GM23248 (cell line): ENCODE measurements at places on chromosomes 3 and 15.

DNA sequence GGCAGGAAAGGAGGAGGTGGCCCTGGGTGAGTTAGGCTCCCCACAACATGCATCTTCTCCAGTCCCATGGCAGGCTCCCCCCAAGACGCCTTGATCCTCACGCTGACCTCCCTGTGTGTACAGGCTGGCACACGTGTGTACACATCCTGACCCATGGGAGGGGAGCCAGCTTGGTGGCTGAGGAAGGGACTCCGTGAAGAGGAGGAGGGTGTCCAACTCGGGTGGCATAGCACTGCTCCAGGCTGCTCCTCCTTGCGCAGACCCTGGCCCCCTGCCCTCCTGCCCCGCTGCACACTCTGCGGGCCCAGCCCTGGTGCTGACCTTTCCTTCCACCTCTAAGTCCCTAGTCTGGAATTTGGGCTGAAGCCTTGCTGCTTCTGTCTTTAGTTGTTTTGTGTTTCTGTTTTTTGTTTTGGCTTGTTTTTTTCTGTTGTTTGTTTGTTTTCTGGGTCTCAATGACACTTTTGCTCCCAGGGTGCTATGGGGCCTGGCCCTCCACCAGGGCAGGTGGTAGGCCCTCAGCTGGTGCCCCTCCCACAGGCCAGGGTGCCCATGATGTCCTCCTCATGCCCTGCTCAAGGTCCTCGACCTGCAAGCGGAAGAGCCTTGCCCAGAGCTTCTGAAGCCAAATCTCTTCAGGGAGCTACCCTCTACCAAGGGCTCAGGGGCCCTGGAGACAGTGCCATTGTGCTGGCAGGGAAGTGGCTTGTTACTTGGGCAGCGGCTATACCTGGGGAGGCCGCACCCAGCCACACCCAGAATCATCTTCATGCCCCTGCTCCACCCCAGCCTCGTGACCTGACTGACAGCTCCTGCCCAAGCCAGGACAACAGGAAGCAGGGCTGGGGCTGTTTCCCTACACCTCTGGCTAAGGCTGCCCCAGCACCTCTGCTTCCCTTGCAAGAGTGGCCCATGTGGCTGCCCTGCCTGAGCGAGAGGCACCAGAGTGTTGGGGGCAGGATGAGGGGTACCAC, 5.1 kb downstream of the EPHB3 start:
- no peak for DNase-seq

DNA sequence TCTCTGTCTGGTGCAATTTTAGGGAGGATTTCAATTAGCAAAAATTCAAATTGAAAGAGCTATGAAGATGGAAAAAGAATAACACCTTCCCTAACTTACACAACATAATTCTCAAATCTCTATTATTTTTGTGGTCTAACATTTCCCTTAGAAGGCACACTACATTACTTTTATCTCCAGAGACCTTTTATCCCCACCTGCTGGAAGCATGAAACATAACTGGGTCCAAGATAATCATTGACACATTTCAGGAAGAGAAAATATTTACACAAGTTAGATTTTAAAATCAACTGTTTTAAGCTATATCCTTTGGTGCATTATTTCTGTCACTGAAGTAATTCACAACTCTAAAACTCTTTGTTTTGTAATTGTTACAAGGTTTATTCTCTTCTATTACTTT, 779.5 kb downstream of the ROBO1 start:
- DNase-seq, result peak; percentile 50

GRCh38 chr3:154025007-154025406, 96.2 kb upstream of the ARHGEF26 start:
- DNase-seq, result no peak

GRCh38 chr3:51673181-51673801, 2.2 kb downstream of the TEX264 start:
- no peak for DNase-seq

- DNase-seq, result peak; percentile 29
Observed at GRCh38 chr15:29910068-29910467, 87.8 kb upstream of the TJP1 start.

GRCh38 chr15:67080900-67081431, 15.6 kb downstream of the SMAD3 start:
- DNase-seq, result peak; percentile 98

DNA sequence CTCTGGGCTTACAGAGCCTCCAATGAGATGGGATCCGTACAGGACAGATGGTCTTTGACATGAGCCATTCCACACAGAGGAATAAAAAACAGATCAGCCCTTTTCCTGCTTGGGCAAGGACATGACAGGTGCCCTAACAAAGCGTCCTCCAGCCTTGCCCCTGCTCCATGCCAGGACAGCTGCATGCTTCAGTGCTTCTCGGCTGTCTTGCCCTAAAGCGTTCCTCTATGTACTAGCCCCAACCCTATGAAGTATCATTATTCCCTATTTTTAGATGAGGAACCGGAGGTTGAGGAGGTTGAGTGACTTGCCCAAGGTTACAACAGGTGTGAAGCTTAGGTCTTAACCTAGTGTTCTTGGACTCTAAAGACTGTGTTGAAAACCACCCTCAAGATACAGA, 10.5 kb downstream of the POMGNT2 start:
- DNase-seq, result no peak

- DNase-seq, result no peak
Observed at GRCh38 chr3:2363854-2364253, 265.2 kb downstream of the CNTN4 start.
